ENCODE measurements at places on chromosomes 2 and 18. TPM values are rescaled to one million over a fixed set of nuclear protein-coding genes. Genes with fewer than 3 reads are reported as not detected.

The LYG2 gene
- not detected for total RNA-seq

DNA sequence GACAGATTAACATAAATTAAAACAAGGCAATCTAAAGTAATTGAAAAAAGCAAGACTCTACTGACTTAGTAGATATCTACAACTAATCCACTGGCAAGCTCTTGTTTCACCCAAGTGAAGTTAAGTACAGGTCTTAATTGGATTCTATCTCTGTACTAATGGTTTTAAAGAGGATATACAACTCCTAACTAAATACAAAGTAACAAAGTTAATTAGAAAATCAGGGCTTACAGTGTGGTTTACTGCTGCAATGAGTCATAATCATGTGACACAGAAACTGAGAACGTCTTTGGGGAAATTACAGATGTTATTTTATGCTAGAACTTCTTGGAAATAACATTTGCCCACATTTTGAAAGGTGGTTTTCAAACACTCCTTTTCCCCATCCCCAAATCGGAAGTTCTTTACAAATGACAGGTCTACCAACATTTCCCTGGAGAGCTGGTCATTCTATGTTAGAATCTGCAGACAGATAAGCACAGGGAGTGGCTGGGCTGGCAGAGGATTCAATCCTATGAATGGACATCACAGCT lies 245.3 kb downstream of the STK39 start:
- DNase-seq: no peak

DNA sequence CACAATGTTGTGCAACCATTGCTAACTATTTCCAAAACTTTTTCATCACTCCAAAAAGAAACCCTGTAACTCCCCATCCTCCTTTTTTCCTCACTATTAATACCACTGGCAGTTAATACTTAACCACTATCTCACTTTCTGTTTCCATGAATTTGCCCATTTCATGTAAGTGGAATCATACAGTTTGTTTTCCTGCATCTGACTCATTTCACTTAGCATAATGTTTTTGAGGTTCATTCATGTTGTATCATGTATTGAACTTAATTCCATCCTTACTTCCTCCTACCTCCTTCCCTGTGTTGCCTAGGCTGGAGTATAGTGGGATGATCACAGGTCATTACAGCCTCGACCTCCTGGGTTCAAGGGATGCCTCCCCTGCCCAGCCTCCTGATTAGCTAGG lies 68.3 kb downstream of the FAM117B start:
- DNase-seq: no peak

DNA sequence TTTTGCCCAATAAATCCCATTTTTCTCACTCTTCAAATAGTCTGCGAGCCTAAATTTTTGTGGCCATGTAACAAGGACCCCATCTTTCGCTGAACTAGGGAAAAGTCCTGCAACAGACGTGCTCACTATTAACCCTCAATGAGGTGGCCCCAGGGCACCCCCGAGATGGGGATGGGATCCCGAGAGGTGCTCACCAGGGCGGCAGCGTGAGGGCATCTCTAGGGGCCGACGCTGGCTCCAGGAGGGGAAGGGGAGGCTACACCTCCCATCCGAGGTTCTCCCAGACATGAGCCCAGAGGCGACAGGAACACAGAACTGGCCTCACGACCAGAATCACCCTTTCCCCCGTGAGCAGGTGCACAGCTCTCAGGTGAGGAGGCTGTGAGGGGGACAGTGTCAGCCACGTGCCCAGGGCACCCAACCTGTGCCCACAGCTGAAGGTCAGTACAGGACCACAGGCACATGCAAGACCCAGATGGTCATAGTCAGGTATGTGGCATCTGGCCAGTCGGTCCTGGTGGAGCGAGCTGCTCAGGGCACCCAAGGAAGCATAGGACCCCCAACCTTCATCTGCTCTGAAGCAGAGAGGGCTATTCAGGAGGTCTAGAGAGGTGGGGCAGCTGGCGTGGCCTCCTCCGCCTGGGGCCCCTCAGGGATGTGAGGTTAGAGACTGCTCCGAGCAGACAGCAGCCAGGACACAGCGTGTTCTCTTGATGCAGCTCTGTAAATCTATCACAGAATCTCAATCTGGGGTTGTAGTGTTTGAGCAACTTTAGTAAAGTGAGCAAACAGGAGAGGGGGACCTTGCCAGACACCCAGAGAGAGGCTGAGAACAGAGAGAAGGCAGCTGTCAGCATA lies 62.8 kb downstream of the PXDN start:
- no peak for DNase-seq

DNA sequence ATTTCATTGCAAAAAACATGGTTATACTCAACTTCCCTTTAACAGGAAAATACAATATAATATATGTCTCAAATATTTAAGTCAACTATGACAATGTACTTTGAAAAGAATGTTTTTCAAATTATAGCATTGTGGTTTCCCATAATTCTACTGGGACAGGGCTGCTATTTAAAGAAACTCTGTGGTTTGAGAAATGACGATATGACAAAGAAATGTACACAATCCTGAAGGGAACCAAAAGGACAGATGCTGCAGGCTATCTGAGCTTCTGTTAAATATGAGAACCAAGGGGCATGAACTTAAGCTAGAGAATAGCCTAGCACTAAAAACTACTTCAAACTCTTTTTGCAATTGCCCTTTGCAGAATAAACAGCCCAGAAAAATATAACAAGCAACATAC lies 415.9 kb downstream of the GRB14 start:
- DNase-seq: no peak
